ENCODE measurements at places on chromosomes 13 and 19.
A peak's percentile ranks its signal among the peaks of the same experiment; 100 is the strongest.

GRCh38 chr13:76804801-76805200 lies 81.4 kb downstream of the KCTD12 start:
- DNase-seq, result no peak

GRCh38 chr19:16897029-16897855 lies 8.4 kb downstream of the F2RL3 start:
- peak; percentile 98 for DNase-seq

GRCh38 chr13:40446365-40446764 lies 220.1 kb downstream of the FOXO1 start:
- DNase-seq, result no peak

GRCh38 chr13:38366954-38367645 lies 17.4 kb downstream of the UFM1 start:
- peak; percentile 26 for DNase-seq

DNA sequence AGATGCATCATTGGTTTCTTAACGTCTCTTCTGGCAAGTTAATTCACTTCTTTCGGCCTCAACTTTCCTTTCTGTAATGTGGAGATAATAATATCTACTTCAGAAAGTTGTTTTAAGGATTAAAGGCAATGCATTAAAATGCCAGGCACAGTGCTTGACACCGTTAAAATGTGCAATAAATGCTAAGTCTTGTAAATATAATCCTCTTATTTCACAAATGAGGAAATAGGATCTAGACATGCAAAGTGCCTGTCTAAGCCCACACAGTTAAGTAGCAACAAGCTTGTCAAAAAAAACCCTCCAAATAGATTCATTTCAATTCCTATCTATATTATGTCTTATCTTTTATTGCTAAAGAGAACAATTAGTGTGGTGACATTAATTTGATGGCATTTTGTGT lies 86.4 kb upstream of the TSC22D1 start:
- DNase-seq, result no peak

GRCh38 chr13:31996601-31997000 lies 35.0 kb upstream of the FRY start:
- DNase-seq, result no peak
